ENCODE measurements at places on chromosomes 3 and 15. TPM values are rescaled to one million over a fixed set of nuclear protein-coding genes. Genes with fewer than 3 reads are reported as not detected.

DNA sequence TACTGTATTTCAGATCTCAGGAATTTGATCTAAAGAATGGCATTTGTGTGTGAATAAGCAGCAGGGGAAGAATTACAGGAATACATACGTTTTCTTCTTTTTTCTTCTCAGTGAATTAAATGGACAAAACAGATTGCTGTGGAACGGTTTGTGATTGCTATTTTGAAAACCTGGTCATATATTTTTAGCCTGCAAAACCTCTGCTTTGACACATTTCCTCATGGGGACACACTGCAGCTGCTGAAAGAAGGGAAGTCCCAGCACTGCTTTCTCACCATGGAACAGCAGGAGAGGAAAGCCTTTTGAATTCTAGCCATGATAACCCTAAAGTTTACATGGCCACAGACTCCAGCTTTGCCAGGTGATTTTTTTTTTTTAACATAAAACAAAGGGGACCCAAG is 315.0 kb downstream of the OXSM start:
- DNase-seq = no peak

The USP4 gene
- 22.0 TPM for total RNA-seq

The TF gene
- total RNA-seq = 9.1 TPM

The LRRC28 gene
- 16.0 TPM for total RNA-seq

DNA sequence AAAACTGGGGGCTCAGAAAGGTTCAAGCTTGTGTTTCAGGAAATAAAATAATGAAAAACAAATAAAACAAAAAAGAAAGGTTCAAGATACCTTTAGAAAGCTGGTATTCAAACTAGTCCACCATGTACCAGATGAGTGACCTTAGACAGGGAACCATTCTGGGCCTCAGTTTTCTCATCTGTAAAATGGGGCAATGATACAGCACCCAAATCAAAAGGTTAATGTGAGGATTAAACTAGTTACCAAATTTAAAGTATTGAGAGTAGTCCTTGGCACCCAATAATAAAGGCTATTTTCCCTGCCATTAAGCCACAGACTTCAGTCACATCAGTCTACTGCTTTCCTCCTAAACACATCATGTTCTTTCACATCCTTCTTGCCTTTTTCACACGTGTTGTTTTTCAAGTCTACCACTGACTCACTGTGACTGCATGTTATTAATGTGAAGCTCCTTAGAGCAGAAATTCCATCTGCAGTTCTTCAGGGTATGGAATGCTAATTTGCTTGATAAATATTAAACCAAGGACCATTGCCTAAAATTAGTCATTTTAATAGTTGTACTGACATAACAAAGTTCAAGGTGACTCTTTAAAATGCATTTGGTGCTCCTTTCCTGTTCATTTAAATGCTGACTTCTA is 19.9 kb downstream of the TAMM41 start:
- no peak for DNase-seq

DNA sequence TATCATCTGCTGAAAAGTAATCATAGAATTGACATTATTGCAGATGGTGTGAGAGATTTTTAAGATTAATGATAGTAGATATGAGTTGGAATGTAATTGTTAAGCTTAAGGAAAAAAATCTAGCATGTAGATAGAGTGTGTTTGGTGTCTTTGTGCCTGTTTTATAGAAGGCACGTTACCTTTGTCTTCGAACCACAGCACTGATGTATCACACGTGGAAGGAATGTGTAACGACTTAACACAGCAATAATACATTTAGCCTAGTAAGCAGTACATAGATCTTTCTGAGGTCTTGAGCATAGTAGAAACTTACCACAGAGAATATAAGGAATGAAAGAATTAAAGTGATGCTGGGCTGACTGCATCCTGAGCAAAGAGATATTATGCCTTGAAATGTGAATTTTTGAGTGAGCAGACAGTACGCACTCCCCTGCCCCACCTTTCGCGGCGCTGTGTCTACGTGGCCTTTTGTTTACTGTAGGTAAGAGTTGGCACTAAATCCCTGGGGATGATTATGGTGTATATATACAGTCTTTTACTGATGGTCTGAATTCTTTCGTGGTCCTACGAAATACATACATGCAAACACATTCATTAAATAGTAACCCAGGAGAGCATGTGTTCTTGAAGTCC is 217.6 kb upstream of the TOPAZ1 start:
- no peak for DNase-seq

The GFM1 gene
- total RNA-seq = 19.0 TPM

DNA sequence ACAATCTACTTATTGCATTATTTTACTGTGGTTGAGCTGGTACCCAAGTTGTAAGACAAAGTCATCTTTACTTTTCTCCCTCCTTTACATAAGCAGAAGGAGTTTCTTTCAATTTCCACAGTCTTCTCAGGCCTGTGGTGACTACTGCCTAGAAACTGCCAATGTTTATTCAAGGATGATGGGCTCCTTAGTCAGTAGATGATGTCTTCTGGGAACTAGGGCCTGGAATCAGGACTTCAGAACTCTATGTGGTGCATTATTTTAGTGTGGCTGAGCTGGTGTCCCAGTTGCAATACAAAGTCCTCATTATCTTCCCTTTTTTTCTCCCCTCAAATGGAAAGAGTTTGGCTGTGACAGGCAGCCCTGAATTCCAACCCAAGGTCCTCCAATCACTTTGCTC is 1762.5 kb downstream of the SI start:
- DNase-seq = no peak

The CEMIP gene
- 0.28 TPM for total RNA-seq

The SAMD7 gene
- not detected for total RNA-seq

- DNase-seq = no peak
Observed at GRCh38 chr3:131396170-131396569, 14.6 kb downstream of the NUDT16 start.

GRCh38 chr3:45337839-45338470 is 50.4 kb upstream of the LARS2 start:
- DNase-seq = no peak

- DNase-seq = no peak
Observed at GRCh38 chr3:72375237-72376076, 472.8 kb downstream of the SHQ1 start.

- no peak for DNase-seq
Observed at GRCh38 chr3:33181229-33181628, 37.4 kb downstream of the SUSD5 start.

DNA sequence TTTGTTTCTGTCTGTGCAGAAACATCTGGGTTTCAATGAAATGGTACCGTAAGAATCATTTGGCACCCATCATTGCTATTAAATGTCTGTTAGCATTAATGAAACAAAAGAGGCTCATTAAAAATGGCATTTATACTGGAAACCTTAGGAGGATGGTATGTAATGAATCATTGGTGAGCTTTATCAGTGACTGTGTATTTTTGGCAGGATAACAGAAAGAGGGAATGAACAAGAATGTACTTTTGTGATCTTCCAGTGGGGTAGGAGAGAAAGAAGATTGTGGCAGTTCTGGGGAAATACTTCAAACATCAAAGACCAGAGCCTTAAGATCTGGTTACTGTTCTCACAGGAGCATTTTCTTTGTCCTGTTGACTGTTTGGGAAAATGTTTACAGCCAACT is 4.7 kb upstream of the DCBLD2 start:
- DNase-seq = no peak

DNA sequence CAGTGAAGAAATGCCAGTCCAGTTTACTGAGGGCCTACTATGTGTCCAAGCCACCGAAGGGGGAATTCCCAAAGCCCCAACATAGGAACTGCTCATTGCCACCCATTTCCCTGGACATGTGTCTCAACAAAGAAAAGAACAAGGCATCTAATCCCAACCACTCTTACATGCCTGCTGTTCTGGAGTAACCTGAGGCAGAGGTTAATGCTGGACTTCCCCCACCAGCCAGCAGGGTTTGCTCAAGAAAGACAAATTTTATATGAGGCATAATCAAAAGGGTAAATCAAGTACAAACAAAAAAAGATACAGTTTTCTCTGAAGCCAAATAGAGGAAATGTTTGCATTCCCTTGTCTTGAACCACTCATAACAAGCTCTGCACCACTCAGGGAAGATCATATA is 4.1 kb downstream of the ADCY5 start:
- DNase-seq = no peak

The MKRN3 gene
- 0.43 TPM for total RNA-seq

DNA sequence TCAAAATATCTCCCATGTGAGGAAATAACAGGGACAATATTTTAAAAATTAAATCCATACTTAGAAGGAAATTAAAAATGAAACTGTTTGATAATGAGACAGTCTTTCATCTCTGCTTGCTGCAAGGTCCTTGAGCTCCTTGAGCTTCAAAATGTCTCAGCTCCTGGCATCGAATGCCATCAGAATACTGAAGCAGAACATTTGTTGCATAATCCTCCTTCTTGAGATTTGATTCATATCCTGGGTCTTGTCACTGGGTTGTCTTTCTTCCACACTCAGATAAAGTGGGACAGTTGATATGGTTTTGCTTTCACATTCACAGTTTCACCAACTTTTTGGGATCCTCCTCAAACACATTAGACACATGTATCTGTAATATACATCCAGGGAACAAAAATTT is 27.8 kb downstream of the COL8A1 start:
- DNase-seq = no peak

- DNase-seq = no peak
Observed at GRCh38 chr15:32959077-32959476, 235.4 kb downstream of the FMN1 start.

GRCh38 chr15:57302640-57303257 is 73.6 kb upstream of the CGNL1 start:
- no peak for DNase-seq

DNA sequence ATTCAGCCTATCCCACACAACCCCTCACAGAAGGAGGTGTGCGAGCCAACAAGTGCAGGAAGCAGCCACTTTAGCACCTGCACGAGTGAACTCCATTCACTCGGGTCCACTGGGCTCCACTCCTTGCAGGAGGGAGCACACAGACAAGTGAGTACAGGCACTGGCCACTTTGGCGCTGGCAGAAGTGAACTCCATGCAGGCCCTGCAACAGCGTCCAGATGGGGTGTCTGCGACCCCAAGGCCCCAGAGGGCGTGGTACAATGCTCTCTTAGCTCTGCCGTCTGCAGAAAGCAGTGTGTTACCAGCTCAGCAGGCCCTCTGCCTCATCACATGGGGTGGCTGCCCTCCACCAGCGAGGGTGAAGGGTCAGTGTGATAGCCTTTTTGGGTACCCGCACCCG is 388.0 kb upstream of the CNTN4 start:
- DNase-seq = peak; percentile 35

GRCh38 chr15:88497109-88497765 is 29.7 kb downstream of the MRPS11 start:
- no peak for DNase-seq

The TMA7 gene
- total RNA-seq = 59.0 TPM

DNA sequence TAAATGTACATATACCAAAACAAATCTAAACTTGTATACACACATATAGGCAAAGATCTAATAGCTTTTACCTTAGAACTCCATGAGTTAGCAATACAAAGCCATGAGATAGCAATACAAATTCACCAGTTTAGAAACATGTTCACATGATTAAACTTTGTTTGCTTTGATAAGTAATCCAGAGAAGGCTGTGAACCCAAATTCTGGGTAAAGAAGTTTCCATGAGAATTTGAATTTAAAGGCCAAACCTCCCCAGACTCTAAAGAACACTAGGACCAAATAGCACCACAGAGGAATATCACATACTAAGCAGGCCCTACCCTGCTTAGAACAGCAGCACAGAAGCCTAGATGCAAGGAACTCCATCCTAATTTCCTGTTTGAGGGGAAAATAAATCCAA is 83.7 kb upstream of the TP63 start:
- no peak for DNase-seq

DNA sequence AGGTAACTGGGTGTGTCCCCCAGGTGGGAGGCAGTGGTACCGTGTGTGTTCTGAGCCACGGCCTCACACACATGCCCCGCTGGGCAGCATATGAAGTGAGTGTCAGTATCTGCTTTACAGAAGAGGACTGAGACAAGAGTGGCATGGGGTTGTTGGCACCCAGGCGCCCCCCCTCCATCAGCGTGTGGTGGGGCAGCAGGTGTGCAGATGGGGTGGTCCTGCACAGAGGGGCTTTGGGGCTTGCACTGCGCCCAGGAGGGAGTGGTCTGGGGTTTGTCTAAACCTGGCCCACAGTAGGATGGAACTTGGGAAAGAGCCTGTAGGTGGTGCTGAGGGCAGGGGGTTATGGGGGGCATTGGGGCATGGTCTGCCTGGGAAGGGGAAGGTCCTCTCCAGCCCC is 176.0 kb downstream of the APBA2 start:
- no peak for DNase-seq

The CRABP1 gene
- total RNA-seq = 0.60 TPM

GRCh38 chr15:70582143-70582945 is 181.0 kb downstream of the UACA start:
- no peak for DNase-seq

The STRIT1 gene
- not detected for total RNA-seq

- DNase-seq = no peak
Observed at GRCh38 chr3:30933478-30934207, 39.2 kb upstream of the GADL1 start.

DNA sequence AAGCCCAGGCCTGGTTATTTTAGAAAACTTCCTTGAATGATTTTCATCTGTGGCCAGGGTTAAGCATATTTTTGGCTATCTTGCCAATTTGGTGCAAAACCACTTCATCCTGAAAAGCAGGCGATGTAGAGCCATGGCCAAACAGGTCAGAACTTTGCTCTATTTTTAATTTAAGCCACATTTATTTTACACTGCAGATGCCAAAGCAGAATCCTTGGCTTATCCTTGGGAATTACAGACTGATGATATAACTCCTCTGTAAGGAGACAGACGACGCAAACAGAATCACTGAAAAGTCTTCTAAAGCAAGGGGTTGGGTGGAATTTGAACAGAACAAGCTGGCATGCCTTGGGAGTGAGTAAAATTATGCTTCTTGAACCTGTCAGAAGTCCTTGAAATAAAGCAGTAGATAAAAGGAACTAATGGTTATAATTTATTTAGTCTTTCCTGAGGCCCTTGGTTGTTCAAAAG is 121.9 kb downstream of the CHST2 start:
- DNase-seq = no peak

- DNase-seq = no peak
Observed at GRCh38 chr3:52494886-52495495, at the start of gene STAB1. TSS of gene STAB1 (plus strand) at chr3:52495338. CDS start at chr3:52495414, 76 bp downstream.

DNA sequence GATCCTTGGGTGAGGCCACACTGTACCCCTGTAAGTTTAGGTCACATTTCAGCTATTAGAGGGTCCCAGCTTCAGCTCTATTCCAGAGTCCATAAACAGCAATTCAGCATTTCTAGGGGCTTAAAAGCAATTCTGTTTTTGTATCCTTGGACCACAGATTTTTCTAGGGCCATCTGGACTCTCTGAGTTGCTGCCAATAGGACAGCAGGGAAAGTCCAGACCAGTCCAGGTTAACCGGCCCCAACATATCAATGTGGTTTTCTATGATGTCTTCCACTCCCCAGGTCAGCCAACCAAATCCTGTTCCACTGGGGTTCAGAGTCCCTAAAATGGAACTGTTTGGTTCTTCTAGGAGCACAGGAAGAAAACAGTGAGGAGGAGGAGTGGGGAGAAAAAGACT is 40.0 kb downstream of the TYRO3 start:
- no peak for DNase-seq

The ACY1 gene
- total RNA-seq = 16.8 TPM

The CFAP161 gene
- total RNA-seq = 0.24 TPM

The XCR1 gene
- total RNA-seq = not detected

The BCL2A1 gene
- total RNA-seq = 1.0 TPM

The IDH3A gene
- total RNA-seq = 29.5 TPM

Measured in pancreas (tissue), 10 donors.